ENCODE measurements at places on chromosomes 4 and X.
A peak's percentile ranks its signal among the peaks of the same experiment; 100 is the strongest.

- peak; percentile 44 for DNase-seq
Measured at GRCh38 chr4:169385376-169385775, 114.6 kb upstream of the SH3RF1 start.

DNA sequence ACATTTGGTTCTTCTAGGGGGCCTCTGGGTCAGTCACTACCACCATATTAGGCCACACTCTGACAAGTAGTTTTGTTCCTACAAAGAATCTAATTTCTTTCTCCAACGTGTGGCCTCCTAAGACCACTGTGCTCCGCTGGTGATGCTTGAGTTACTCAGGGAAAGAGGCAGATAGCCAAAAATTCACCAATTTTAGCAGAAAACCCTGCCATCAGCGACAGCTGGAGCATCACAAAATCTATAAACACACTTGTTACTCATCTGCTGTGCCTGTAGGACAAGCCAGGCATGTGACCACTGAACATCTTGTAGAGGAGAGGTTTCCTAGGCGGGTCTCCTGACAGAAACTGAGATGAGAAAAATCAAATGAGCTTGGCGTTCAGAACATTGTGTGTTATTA lies 105.4 kb downstream of the SYNPO2 start:
- DNase-seq = peak; percentile 8

- no peak for DNase-seq
Measured at GRCh38 chr4:115154826-115155225, 41.4 kb upstream of the NDST4 start.

DNA sequence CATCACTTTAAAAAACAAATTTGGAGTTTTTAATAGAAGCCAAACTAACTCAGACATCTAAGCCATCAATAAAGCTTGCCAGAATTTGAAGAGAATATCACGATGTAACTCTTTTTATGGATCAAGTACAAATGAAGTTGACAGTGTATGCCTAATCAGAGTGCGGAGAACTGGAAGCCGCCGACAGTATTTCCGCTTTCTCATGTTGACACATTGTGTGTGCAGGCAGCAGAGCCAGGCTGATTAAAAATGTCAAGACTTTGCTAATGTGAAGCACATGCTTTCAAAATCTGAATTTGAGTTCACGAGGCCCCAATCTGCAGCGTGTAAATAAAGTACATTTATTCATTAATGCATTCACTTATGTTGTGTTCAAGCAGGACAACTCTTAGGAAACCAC lies 161.2 kb downstream of the TENM3 start:
- no peak for DNase-seq

- no peak for DNase-seq
Measured at GRCh38 chr4:81745050-81745449, 273.3 kb upstream of the RASGEF1B start.

GRCh38 chrX:72110876-72111708 lies 20.6 kb downstream of the RTL5 start:
- no peak for DNase-seq

- DNase-seq = peak; percentile 41
Measured at GRCh38 chrX:102067966-102068723, 57.3 kb upstream of the TCEAL2 start.

DNA sequence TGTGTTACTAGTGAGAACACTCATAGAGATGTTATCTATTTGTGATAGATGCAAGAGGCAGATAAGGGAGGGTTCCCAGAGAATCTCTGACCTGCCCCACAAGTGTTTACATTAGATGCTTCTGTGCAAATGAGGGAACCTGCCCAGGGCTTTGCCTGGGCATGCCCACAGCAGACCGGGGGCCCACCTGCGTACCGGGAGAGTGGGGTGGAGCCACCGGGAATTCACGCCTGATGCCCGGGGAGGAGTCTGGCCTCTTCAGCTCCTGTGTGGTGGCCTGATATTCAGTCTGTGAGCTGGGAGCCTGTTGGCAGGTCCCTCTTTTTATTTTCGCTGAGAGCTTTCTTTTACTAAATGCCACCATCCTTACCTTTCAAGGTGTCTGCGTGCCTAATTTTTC lies 155.7 kb downstream of the SNCA start:
- no peak for DNase-seq

- peak; percentile 81 for DNase-seq
Measured at GRCh38 chrX:12974796-12975669, at the start of gene TMSB4X. Gene TMSB4X, plus strand, starts transcription at chrX:12975110.

- peak; percentile 78 for DNase-seq
Measured at GRCh38 chr4:110516106-110516922, 40.4 kb downstream of the ENPEP start.

- DNase-seq = no peak
Measured at GRCh38 chrX:16885628-16886027, 15.5 kb upstream of the RBBP7 start.

- no peak for DNase-seq
Measured at GRCh38 chr4:76654791-76655190, 219.8 kb downstream of the SHROOM3 start.

GRCh38 chr4:78584863-78585547 lies 33.4 kb downstream of the ANXA3 start:
- DNase-seq = peak; percentile 33

DNA sequence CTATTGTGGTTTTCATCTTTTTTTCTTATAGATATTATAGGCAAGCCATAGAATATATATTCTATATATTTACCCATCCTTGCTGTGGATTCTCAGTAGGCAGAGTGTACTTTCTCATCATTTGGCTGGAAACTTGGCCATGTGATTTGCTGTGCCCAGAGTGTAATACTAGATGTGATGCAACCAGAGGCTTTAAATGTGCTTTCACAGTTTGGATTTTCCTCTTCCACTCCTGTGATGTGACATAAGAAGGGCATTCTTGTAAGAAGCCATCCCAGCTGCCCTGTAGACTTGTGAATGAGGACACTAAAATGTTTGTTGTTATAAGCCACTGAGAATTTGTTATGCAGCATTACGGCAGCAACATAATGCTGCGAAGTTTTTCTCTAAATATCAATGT lies 10.4 kb upstream of the HPGDS start:
- DNase-seq = no peak

DNA sequence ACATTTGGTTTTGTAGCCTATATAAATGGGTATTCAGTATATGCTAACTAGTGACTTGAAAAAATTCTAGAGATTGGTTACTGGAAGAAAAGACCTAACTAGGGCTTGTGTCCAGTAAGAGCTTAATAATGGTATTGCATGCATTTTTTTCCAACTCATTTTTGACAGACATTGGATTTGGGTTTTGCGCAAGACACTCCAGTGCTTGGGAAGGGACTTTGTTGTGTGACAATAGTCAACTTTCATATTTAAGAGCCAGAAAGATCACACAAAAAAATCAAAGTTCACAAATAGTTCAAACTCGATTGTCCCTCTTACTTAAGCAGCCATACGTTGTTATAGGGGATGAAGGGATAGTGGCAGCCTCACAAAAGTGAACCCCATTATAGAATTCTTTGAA lies 1.2 kb upstream of the HSD17B11 start:
- no peak for DNase-seq

GRCh38 chr4:159390648-159391047 lies 287.8 kb downstream of the RAPGEF2 start:
- DNase-seq = peak; percentile 99

- no peak for DNase-seq
Measured at GRCh38 chr4:156073976-156074375, 120.3 kb upstream of the CTSO start.

- DNase-seq = peak; percentile 17
Measured at GRCh38 chr4:7004331-7004730, 38.8 kb upstream of the TADA2B start.

DNA sequence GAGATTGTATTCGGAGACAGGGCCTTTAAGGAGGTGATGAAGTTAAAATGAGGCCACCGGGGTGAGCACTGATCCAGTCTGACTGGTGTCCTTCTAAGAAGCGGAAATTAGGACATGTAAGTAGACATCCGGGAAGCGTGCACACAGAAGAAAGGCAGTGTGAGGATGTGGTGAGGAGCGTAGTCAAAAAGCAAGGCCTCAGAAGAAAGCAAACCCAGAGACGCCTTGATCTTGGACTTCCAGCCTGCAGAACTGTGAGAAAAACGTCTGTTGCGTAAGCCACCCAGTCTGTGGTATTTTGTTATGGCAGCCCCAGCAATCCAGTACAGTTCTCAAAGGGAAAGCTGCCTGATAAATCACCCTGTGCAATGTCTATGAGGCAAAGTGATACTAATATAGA lies 153.5 kb downstream of the KCNIP4 start:
- no peak for DNase-seq

- peak; percentile 47 for DNase-seq
Measured at GRCh38 chr4:186617921-186618320, 62.6 kb upstream of the MTNR1A start.

GRCh38 chrX:21740329-21741274 lies 17.3 kb downstream of the SMPX start:
- no peak for DNase-seq

DNA sequence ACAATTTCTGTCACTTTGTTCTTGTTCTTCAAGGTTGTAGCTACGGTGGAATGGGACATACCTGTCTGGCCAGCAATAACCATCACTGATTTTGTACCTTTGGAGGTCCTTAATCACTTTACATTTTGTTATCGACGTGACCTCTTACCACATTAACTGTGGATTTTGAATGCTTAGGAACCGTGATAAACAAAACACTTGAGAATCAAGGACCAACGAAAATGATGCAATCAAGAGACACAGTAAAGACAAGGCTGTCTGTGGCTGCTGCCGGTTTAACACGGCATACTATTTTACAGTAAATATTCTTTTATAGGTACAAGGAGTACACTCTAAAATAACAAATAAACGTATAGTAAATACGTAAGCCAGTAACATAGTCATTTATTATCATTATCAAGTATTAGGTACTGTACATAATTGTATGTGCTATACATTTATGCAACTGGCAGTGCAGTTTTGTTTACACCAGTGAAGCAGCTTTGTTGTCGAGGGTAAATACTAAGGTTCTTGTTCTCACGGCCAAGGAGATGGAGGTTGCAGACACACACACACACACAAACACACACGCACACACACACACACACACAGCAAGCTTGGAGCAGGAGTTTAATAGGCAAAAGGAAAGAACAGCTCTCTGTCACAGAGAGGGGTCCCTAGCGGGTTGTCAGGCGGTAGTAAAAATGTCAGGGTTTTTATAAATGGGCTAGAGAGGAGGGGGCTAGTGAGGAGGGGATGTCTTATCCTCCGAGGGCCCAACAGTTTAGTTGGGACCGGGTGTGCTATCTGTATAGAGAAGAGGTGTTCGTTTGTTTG lies 194.7 kb upstream of the CXorf51B start:
- no peak for DNase-seq

- DNase-seq = no peak
Measured at GRCh38 chr4:157791236-157791635, 381.6 kb downstream of the GASK1B start.

DNA sequence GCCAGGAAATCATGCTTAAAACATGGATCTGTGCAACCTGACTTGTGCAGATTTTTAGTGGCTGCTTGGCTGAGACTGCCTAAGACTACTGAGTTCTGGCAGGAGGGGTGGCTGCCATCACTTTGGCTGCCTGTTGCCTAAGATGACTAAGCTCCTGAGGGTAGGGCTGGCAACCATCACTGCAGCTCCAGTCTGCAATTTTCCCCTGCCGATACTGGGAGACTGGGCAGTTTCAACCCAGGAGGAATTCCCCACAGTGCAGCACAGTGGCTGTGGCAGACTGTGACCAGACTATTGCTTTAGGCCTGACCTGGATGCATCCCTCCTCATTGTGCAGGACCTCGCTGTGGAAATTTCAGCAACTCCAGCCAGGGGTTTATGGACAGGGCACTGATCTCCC lies 544.9 kb downstream of the ANKRD50 start:
- no peak for DNase-seq

All from ELR (cell line).